AG09319 (cell line): ENCODE measurements at places on chromosomes 3 and 15.

- no peak for DNase-seq
Measured at GRCh38 chr3:31114929-31115283, 220.4 kb upstream of the GADL1 start.

- no peak for DNase-seq
Measured at GRCh38 chr3:14943042-14943441, 4.3 kb upstream of the NR2C2 start.

GRCh38 chr3:172179680-172180399 lies 140.5 kb downstream of the FNDC3B start:
- no peak for DNase-seq

- no peak for DNase-seq
Measured at GRCh38 chr3:170258105-170258487, 35.9 kb downstream of the PRKCI start.

- no peak for DNase-seq
Measured at GRCh38 chr3:121895121-121895520, 920 bp downstream of the SLC15A2 start.

- no peak for DNase-seq
Measured at GRCh38 chr3:130389743-130390478, 44.4 kb downstream of the COL6A5 start.

DNA sequence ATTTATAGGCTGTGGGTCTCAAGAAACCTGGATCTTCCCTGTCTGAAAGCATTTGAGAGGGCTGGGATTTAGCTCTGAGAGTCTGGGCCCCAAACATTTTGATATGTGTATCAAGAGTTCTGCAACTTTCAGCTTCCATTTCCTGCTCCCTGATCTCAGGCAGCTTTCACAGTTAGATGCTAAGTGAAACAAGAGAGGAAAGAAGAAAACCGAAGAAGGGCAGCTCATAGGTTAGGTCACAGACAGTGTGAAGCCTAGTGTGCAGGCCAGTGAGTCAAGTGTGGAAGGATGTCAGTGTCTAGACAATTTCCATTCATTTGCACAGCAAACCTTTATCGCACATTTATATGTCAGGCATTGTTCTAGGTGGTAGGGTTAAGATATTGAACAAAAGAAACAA lies 173.6 kb upstream of the PROK2 start:
- no peak for DNase-seq

DNA sequence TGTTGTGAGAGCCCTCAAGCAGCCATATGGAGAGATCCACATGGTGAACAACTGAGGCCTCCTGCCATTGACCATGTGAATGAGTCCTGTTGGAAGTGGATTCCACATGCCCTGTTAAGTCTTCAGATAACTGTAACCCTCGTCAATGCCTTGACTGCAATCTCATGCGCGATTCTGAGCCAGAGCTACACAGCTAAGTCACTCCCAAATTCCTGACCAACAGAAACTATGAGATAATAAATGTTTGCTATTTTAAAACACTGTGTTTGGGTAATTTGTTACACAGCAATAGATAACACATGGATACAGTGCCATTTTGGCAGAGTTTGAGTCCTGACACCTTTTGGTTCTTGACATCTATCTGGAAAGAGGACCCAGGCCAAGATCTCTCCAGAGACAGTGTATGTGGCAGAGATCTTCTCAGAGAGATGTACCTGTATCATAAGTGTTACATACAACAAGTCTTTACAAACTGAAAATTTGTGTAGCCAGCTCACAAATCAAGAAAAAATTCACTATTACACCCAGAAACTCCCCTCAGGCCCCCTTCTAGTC lies 34.5 kb upstream of the BNC1 start:
- DNase-seq = no peak
